Stimulated activated CD4-positive, alpha-beta T cell treated with anti-CD3 and anti-CD28 coated beads, Interleukin-2, amount 100 ng/mL, for 24 hours (primary cell): ENCODE measurements at places on chromosomes 3 and 15.

GRCh38 chr3:126883241-126883640 lies 99.7 kb upstream of the PLXNA1 start:
- DNase-seq, result no peak

DNA sequence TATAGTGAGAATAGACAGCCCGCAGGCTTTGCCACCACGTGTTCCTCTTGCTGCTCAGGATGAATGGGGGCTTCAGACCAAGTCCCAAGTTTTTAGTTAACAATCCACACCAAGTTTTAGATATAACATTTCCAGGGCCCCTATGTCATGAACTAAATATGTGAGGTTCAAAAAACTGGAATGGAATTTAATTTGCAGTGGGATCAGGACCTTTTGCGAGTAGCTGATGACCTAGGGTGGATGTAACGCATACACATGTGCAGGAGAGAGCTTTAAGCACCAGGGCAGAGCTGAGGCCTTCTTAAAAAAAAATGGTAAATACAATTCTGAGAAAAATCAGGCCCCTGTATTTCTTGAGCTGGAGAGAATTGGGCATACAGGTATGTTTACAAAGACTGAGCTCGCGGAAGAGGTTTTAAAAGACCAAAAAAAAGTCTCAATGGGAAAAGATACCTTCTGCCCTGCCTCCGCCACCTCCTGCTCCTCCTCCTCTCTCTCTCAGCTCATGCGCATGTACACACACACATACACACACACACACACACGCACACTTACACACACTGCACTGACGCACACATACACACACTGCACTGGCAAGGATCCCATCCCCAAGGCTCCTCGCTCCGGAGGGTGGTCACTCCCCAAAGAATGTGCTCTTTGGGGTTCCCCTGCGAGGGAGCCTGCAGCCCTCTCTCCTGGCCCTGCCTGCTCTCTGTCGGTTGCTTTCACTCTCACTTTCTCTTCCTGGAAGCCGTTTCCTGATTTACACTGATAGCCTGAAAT lies 48.2 kb upstream of the IGF1R start:
- peak; percentile 45 for DNase-seq

- no peak for DNase-seq
Measured at GRCh38 chr15:95475067-95475466, 855.4 kb upstream of the NR2F2 start.

DNA sequence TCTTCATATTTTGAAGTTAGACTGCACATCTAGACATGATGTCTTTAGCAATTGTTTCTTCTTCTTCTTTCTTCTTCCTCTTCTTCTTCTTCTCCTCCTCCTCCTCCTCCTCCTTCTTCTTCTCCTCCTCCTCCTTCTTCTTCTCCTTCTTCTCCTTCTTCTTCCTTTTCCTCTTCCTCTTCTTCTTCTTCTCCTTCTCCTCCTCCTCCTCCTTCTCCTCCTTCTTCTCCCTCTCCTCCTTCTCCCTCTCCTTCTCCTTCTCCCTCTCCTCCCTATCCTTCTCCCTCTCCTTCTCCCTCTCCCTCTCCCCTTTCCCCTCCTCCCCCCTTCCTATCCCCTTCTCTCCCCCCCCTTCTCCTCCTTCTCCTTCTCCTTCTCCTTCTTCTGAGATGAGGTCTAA lies 21.9 kb downstream of the TCF12 start:
- no peak for DNase-seq

DNA sequence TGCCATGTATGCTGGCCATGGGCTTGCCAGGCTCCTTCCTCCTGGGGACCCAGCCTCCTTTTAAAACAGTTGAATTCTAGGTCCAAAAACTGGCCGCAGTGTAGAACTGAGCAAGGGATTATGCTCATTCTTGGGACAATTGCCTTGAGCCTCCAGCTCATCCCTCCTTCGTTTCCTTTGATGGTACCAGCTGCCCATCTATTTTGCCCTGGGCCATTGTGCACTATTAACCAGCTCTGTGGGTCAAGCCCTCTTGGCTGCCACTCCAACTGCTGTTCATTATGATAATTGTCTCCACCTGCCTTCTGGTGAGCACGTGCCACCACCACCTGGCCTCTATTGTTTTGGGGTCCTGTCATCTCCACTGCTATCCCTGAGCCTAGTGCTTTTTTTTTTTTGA lies 75.8 kb upstream of the SYN2 start:
- DNase-seq, result no peak

DNA sequence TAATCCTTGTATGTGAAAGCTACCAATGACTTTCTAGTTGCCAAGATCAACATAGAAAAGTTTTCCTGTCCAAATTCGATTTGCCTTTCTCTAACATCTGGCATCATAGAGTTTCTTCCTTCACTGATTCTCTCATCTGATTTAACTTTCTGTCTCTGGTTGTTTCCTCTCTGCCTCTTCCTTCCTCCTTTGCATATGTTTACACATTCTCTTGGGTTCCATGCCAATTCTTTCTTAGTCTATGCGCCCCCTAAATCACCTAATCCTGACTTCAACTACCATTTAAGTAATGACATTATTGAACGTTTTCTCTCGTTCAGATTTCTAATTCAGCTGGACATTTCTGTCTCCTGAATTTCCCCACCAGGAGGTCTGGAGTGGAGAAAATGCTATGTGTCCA lies 561.9 kb upstream of the TGFBR2 start:
- DNase-seq, result no peak

DNA sequence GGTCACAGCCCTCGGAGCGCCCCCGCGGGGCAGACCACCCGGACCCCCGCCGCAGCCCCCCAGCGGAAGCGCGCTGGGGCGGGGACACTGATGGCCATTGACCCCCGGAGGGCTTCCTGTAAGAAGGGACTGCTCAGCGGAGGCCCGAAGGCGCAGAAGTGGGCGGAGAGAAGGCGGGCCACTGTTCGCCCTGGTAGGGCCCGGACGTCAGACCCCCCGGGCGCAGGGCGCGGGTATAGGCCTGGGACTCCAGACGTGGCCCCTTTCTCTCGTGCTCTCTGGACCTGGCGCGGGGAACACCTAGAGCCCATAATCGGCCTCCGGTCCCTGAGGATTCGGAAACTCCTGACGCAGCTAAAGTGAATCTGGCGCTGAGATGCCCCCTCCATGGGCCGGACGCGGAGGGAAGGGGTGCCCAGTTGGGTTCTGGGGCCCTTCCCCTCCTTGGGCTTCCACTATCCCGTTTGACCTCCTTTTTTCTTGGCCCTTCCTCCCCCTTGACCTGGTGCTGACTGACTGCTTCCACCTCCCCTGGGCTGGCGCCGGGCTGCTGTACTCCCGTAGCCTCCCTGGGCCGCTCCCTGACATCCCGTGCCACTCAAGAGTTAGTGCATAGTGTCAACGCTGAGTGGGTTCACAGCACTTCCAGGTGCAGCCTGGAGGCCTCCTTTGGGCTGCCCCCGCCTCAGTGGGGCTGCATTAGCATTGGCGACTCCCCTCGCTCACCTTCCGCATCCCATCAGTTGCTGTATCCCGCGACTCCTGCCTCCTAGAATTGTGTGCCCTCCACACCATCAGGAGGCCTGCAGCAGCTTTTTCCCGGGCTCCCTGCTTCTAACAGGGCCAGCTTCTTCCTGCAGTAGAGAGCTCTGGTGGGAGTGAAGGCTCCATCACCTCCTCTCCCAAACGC lies 694 bp downstream of the ABTB1 start:
- DNase-seq, result peak; percentile 50

- no peak for DNase-seq
Measured at GRCh38 chr15:69782139-69782658, 315.5 kb downstream of the TLE3 start.

DNA sequence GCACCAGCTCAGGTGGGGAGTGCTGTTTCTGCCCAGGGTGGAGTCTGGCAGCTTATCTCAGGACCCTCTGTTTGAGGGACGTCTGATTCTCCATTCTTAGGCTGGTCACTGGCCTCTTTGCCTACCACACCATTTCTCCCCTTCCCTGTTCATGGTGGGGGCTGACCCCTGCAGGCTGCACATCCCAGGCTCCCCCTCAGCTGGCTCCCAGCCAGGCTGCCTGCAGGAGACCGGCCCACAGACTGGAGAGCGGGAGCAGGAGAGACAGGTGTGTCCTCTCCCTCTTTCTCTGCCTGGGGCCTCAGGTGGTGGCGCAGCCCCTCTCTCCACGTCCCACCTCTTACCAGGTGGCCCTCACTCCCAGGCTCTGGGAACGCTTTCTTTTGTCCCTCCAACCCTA lies 60.8 kb downstream of the RAB11A start:
- no peak for DNase-seq

DNA sequence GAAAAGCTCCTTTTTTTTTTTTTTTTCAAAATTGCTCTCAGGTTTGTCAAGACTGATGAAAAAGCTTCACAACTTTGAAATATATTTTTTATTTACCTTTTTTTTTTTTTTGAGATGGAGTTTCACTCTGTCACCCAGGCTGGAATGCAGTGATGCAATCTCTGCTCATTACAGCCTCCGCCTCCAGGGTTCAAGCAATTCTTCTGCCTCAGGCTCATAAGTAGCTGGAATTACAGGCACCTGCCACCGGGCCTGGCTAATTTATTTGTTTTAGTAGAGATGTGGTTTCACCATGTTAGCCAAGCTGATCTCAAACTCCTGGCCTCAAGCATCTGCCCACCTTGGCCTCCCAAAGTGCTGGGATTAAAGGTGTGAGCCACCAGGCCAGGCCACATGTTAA lies 1515.0 kb downstream of the OTOL1 start:
- DNase-seq, result no peak

GRCh38 chr15:97890307-97890706 lies 70.2 kb upstream of the ARRDC4 start:
- DNase-seq, result no peak

DNA sequence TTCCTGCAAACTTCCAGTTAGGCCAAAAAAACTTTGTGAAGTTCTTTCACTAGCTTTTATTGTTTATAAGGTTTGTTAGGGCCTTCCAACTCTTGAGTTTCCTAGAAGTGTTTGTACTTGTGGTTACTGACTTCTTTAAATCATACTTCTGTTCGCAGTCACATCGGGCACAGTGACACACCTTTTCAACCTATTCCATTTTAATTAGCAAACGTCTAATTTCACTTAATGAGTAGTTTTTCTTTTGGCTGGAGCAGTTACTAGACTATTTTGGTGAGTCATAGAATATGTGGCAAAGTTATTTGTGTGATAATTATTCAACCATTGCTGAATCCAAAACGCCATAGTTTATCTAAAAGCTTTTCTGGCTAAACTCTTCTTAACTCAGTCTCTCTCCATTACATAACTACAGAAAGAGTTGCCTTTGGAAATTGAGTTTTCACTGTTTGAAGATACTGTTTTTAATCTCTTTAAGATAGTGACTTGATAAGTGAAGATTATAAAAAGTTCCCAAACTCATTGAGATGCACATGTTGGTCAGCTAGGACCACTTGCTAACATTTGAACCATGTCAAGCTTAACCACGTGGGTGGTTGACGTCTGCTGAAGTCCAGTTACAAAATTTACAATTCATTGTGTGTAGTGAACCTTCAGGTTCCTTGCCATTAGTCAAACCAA lies 21.5 kb downstream of the CNOT10 start:
- no peak for DNase-seq

DNA sequence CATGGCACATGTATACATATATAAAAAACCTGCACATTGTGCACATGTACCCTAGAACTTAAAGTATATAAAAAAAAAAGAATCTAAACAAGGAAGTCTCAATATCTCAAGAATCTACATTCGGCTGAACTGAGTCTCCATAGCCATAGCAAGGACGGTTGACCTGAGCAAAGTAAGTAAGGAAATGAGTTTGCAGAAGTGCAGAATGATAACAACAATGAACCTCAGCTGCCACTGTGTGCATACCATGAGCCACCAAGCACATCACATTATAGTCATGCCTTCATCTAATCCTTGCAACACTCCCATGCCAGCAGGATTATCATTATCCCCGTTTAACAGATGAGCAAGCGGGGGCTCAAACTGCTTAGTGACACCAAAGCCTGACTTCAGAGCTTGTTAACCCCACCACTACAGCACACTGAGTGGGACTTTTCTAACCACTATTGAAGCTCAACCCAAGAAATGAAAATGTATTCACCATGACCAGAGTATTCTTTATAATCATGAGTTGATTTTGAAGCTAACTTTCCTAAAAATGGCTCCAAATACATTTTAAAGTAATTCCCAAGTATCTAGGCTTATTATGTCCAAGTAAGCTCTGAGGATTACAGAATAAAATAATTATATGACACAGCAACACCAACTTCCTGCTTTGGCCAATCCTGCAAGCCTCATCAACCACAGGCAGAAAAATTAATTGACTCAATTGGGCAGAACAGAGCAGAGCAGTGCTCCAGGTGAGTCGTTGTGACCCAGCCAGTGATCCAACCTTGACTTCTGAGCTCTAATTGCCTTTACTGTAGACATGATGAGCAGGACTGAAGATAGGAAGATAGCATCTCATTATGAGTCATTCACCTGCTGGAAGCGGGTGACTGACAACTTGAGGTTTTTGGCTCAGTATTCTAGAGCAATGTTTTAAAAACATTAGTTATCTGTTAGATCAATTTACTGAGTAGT lies 47.3 kb upstream of the IL12A start:
- no peak for DNase-seq

DNA sequence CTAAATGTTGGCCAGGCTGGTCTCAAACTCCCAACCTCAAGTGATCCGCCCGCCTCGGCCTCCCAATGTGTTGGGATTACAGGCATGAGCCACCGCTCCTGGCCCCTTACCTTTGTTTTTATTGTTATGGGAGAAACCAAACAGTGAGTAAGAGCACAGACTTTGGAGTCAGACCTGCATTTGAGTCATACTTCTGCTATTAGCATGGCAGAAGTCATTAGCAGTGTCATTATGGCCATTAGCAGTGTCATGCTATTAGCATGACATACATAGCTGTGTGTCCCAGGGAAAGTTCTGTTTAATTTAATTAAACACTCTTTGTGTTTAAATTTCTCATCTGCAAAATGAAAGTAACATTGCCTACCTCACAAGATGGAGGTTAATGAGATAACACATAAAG lies 54.8 kb downstream of the SQOR start:
- no peak for DNase-seq

DNA sequence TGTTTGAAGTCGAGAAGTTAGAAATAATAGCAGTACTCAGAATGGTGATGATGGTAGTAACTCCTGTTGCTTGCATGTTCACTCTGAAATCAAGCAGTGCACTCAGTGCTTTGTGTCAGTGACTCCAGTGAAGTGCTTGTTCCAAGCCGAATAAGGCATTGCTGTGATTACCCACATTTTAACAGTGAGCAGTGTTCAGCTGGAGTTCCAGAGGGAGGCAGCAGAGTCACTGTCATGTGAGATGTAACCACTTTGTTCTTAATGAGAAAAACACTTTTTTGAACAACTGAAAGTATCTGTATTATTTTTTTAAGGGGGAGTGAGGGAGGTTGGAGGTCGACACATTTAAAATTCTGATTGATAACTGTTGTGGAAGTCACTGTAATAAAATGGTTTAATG lies 3.7 kb downstream of the MDFIC2 start:
- DNase-seq, result no peak
